ENCODE measurements at places on chromosomes 6 and 20. TPM values are rescaled to one million over a fixed set of nuclear protein-coding genes. Genes with fewer than 3 reads are reported as not detected.

- no peak for DNase-seq
Measured at GRCh38 chr6:25058441-25058840, 122.7 kb upstream of the RIPOR2 start.

DNA sequence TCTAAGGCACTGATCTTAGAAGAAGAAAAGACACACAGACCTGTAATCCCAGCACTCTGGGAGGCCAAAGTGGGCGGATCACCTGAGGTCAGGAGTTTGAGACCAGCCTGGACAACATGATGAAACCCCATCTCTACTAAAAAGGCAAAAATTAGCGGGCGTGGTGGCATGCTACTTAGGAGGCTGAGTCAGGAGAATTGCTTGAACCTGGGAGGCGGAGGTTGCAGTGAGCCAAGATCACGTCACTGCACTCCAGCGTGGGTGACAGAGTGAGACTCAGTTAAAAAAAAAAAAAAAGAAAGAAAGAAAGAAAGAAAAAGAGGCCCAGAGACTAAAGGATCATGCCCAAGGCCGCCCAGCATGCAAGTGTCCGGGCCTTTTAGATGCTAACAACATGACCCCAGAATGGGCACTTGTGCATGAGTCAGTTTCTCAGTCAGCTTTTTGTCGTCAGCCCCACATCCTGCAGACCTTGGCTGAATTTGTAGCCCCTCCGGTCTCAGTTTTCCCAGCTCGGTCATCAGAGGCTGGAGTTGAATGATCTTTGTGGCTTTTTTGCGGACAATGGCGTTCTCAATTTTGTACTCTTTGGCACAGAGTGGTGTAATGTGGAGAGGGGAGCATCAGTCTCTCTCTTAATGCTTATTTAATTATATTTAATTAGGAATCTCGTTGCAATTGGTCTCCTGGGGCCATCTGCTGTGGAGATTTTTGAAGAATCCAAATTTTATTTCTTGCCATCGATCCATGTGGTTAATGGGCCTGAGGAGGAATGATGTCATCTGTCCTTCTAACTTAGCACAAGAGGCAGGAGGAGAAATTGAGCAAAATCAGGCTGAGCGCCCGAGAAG, 30.6 kb upstream of the APCDD1L start:
- no peak for DNase-seq

DNA sequence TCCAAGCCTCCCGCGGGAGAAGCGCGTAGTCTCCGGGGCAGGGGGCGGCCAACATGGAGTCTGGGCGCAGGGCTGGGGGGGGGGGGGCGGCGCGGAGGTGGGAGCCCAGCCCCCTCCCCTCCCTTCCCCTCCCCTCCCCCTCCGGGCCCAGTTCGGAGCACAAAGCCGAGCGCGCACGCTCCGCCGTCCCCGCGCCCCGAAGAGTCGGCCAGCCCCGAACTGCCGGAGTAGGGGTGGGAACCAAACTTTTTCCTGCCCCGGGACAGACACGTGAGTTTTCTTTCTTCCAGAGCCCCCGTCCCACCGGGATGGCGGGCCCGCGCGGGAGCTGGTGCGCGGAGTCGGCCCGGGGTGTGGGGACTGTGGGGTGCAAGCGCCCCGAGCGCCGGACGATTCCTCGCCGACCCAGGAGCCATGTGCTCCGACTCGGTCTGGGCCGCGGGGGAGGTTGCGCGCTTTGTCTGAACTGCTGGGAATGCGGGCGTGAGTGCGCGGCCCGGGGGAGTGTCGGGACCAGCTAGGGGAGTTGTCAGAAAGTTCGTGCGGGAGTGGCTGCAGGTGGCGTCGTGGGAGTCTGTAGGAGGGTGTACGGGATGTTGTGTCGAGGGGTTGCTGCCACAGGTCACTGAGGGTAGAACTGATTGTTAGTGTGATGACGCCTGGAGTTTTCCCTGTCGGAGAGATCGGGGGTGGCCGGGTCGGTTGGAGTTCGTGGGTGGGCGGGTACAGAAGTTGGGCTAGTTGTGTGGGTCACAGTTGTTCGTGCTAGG, 1.2 kb downstream of the TGIF2 start:
- DNase-seq = peak; percentile 56

GRCh38 chr20:3652676-3653596, 10.3 kb downstream of the GFRA4 start:
- DNase-seq = no peak

DNA sequence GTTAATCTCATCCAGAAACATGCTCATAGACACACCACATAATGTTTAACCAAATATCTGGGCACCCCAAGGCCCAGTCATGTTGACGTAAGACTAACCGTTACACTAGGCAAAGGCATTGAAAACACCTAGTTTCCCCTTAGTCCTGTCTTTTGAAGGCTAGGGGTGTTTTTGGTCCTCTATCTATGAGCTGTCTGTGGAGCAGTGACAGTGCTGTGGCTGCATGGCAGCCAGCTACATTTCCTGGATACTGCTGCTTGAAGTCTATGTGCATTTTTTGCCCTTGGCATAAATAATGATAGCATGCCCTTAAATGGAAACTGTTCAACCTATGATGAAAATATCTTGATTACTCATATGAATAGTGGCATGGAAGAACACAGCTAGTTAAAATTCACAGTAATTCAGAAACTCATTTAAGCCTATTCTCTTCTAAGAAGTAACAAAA, 18.6 kb downstream of the FARS2 start:
- DNase-seq = no peak

DNA sequence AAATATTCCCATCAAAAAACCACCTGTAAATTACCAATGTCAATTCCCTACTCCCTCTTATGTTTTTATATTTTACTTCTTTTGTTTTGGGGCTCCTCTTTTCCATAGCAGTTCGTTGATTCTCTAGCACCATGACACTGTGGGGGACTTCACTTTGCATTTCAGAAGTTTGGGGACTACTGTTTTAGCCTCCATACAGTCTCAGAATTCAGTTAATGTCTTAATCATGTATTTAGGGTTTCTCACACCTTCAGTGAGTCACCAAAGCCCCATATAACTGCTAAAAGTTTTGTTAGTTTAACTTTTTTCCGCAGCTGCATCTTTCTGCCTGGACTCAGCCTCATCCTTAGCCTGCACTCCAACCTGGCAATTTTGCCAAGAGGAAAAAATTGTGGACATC, 20.7 kb upstream of the AIG1 start:
- no peak for DNase-seq

GRCh38 chr6:28896505-28897368, 27.0 kb downstream of the TRIM27 start:
- peak; percentile 45 for DNase-seq

GRCh38 chr6:169075211-169075914, 178.3 kb downstream of the THBS2 start:
- no peak for DNase-seq

- DNase-seq = peak; percentile 74
Measured at GRCh38 chr6:41602864-41603608, 35.2 kb upstream of the MDFI start.

DNA sequence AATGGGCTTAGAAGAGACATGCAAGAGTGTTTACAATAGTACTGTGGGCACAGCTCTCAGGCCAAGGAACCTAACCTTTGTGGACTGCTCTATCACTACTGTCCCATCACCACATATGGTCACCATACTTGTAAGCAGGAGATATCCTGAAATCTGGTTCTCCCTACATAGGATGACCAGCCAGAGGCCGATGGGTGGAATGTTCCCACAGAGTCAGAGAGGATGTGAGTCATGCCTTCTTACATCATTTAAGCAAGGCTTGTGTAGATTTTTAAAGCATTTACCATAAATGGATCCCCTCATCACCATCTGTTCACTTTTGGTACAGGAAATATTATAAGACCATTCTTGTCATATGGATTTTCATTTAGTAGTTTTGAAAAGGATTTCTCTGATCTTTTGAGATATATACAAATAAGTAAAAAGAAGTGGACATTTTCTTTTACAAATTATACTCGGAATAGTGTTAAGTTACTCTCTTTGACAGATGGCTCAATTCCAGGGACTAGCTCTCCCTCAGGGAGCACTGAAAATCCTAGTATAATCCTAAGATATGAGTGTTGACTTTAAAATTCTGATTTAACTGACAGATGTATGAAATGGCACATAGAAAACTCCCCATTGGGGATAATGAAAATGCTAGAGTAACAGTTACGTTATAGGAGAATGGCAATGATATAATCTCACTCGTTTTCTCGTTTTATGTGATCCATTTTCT, 6.6 kb downstream of the HTR1B start:
- no peak for DNase-seq

DNA sequence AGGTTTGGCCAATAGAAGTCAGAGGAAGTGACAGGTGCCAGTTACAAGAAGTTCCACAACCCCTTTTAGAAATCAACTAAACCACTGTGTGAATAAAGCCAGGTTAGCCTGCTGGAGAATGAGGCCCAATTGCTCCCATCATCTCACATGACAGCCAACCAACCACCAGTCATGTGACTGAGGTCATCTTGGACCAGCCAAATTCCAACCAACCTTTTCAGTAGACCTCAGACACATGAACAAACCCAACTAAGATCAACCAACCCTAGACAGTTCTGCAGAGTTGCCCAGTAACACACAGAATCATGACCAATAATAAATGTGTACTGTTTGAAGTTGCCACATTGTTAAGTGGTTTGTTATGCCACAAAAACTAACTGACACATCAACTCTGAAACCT, 44.6 kb upstream of the GGTLC1 start:
- no peak for DNase-seq

DNA sequence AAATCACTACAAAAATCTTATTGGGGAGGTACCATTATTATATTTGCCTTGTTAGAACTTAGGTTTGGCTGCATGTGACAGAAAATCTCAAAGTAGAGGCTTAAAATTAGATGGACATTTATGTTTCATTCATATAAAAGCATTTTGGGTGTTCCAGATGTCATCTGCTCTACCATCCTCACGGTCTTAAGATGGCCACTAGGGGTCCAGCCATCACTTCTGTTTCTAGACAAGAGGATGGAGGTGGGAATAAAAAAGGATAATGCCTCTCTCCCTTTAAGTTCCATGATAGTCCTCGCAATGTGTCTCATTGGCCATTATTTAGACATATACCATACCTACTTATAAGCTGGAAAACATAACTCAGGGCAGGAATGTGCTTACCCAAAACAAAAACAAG, 929.5 kb downstream of the KIF16B start:
- DNase-seq = no peak

DNA sequence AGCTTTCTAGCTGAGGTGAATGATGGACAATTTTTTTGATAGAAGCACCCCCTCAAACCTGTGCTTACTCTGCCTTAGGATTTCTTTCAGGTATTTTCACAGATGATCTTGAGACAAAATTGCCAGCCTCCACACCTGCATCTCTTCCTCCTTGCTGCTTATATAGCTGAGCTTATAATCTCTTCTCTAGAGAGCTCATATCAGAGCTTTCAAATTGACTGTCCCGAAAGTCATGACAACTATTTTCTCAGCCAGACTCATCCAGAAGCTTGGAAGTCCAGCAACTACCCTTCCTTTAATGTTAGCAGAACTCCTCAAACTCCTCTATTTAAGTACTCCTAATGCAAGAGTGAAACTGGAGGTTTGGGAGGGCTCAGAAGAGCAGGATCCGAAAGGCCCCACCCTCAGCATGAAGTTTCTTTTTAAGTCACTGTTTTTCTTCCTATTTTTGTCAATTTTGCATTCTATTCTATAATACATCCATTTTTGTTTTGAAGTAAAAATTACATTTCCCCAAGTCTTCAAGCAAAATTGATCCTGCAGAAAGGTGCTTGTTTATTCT, 12.7 kb downstream of the CGA start:
- DNase-seq = no peak

- DNase-seq = no peak
Measured at GRCh38 chr6:35260591-35261570, 1.3 kb downstream of the ZNF76 start.

BMP5 gene
- total RNA-seq = 1.7 TPM

GNAS-AS1 gene
- total RNA-seq = 4.3 TPM

ZNF165 gene
- 9.7 TPM for total RNA-seq

NKAIN4 gene
- 0.60 TPM for total RNA-seq

CBLN4 gene
- not detected for total RNA-seq

DAAM2 gene
- total RNA-seq = 6.3 TPM

TRIM10 gene
- not detected for total RNA-seq

TTBK1 gene
- 1.7 TPM for total RNA-seq

CABLES2 gene
- total RNA-seq = 21.7 TPM

CDSN gene
- not detected for total RNA-seq
